ENCODE measurements at places on chromosomes 12 and 14. TPM values are rescaled to one million over a fixed set of nuclear protein-coding genes. Genes with fewer than 3 reads are reported as not detected.

Gene RAN
- 471 TPM for total RNA-seq

Gene RNU4-1
- total RNA-seq: 2,875 TPM

Gene USP44
- 0.39 TPM for total RNA-seq

DNA sequence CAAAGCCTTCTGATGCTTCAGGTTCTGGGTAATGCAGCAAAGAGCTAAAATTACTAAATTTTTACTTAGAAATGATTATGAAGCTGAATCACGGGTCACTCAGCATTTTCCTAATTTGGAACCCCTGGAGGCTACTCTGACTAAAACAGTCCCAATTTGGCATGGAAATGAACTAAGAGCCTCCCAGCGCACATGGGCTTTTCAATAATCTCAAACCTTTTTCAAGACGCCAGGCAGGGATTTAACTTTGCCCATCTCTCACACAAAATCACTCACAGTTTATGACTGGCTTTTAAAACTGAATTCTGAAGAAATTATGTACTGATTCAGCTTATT is 68.3 kb downstream of the LLPH start:
- peaks cover 68% of the 10 kb centered on the region for H3K4me1 ChIP-seq
- peak overlapping the region; percentile 43 for H3K27ac ChIP-seq
- H3K36me3 ChIP-seq: no peaks in the 10 kb centered on the region
- H3K4me3 ChIP-seq: no peak overlapping the region
- no peaks in the 10 kb centered on the region for H3K27me3 ChIP-seq

DNA sequence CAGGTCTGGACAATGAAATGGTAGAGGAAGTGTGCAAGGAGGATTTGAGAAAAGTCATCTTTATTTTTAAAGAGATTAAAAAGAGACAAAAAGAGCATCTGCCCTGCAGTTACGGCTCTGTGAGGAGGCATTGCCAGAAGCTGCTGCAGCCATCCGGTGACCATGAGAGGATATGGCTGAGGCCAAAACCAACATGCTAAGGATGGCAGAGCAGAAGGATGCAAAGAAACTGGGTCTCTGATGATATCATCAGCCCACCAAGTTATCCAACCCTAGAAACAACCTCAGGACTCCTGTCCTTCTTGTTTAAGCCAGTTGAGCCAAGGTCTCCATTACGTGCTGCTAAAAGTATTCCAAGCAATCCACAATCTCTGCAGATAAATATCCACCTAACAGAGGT is 48.0 kb upstream of the CCND2 start:
- no peaks in the 10 kb centered on the region for H3K4me1 ChIP-seq
- peaks cover 3% of the 10 kb centered on the region for H3K27me3 ChIP-seq
- no peaks in the 10 kb centered on the region for H3K36me3 ChIP-seq

DNA sequence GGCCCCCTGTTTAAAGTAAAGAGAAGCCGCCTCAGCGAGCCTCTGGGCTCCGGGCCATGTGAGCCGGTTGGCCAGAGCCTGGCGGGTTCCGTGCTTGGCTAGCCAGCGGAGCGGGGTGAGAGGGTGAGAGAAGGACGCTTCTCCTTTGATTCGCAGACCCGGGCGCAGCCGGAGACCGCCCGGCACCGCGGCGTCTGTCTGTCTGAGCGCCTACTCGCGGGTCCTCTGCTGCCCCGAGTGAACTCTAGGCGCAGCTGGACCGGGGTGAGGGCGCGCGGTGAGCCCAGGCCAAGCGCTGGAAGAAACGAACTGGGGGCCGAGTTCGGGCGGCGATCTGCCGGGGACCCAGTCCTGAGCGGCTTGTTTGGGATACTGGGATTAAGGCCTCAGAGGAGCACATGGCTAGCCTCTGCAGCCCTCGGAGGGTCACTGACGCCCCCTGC is 41.4 kb upstream of the TBX5 start:
- H3K4me1 ChIP-seq: no peaks in the 10 kb centered on the region
- H3K27me3 ChIP-seq: peaks cover 69% of the 10 kb centered on the region
- no peaks in the 10 kb centered on the region for H3K36me3 ChIP-seq
- no peak overlapping the region for H3K27ac ChIP-seq
- DNase-seq: no peak

GRCh38 chr12:53501615-53502181 is 615 bp downstream of the TARBP2 start:
- peak overlapping the region; percentile 78 for H3K4me3 ChIP-seq
- peaks cover 48% of the 10 kb centered on the region for H3K4me1 ChIP-seq
- H3K27me3 ChIP-seq: no peaks in the 10 kb centered on the region
- DNase-seq: no peak
- peaks cover 11% of the 10 kb centered on the region for H3K36me3 ChIP-seq

- H3K36me3 ChIP-seq: no peaks in the 10 kb centered on the region
- H3K27ac ChIP-seq: no peak overlapping the region
- no peaks in the 10 kb centered on the region for H3K4me1 ChIP-seq
- H3K27me3 ChIP-seq: peaks cover 2% of the 10 kb centered on the region
Measured at GRCh38 chr12:5656836-5657235, 224.9 kb downstream of the NTF3 start.

- H3K27me3 ChIP-seq: no peaks in the 10 kb centered on the region
- no peak within 1 kb of the TSS for H3K4me3 ChIP-seq
- no peaks in the 10 kb centered on the region for H3K36me3 ChIP-seq
- H3K4me1 ChIP-seq: peaks cover 3% of the 10 kb centered on the region
- no peak within 1 kb of the TSS for H3K27ac ChIP-seq
- peak; percentile 97 for DNase-seq
Measured at GRCh38 chr12:96035283-96036236, at the start of gene LTA4H. LTA4H (minus strand) TSS chr12:96035587; CDS start chr12:96035519, 68 bp downstream.

- H3K27me3 ChIP-seq: no peaks in the 10 kb centered on the region
- DNase-seq: no peak
- H3K27ac ChIP-seq: no peak overlapping the region
- H3K4me3 ChIP-seq: no peak overlapping the region
Measured at GRCh38 chr14:92559486-92559885, 45.9 kb downstream of the RIN3 start.

DNA sequence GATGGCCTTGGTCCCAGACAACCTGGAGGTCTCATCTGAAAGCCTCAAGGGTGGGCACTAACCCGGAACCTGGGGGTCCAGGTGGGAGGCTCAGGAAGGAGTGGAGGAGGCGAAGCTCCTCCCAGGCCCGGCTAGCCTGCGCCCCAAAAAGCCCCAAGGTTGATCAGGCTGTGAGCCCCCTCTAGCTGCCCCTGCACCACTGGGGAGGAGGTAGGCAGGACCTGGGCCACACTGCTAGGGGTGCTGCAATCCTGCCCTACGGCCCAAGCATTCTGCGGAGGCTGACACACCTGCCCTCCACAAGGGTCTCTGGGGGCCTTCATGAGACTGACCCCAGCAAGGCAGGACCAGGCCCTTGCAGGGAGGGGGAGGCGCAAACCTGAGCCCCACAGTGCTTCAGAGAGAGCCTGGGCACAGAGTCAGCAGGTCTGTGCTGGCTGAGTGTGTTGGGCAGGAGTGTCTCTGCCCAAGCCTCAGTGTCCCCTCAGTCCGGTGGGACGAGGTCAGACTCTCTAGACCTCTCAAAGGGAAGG is 51.9 kb downstream of the CCDC85C start:
- H3K4me1 ChIP-seq: peaks cover 2% of the 10 kb centered on the region
- no peak overlapping the region for H3K27ac ChIP-seq
- no peak for DNase-seq
- no peaks in the 10 kb centered on the region for H3K27me3 ChIP-seq
- H3K36me3 ChIP-seq: no peaks in the 10 kb centered on the region

DNA sequence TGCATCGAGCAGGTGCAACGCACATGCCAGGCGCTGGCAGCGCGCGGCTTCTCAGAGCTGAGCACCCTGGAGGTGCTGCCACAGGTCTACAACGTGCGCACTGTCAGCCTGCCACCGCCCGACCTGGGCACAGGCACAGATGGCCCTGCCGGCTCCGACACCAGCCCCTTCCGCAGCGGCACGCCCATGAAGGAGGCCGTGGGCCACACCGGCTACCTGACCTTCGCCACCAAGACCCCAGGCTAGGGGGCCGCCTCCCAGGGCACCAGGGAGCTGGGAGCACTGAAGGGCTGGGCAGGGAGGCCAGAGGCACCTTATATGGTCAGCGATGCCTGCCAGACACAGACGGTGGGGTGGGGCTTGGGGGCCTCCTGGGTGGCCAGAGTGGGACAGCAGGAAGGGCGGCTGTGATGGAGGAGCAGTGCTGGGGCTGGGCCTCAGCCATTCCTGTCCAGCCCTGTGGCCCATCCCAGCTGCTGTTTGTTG is 5.6 kb downstream of the TRMT61A start:
- H3K27ac ChIP-seq: no peak overlapping the region
- H3K36me3 ChIP-seq: no peaks in the 10 kb centered on the region
- peaks cover 23% of the 10 kb centered on the region for H3K4me1 ChIP-seq
- H3K4me3 ChIP-seq: no peak overlapping the region
- no peak for DNase-seq
- no peaks in the 10 kb centered on the region for H3K27me3 ChIP-seq

DNA sequence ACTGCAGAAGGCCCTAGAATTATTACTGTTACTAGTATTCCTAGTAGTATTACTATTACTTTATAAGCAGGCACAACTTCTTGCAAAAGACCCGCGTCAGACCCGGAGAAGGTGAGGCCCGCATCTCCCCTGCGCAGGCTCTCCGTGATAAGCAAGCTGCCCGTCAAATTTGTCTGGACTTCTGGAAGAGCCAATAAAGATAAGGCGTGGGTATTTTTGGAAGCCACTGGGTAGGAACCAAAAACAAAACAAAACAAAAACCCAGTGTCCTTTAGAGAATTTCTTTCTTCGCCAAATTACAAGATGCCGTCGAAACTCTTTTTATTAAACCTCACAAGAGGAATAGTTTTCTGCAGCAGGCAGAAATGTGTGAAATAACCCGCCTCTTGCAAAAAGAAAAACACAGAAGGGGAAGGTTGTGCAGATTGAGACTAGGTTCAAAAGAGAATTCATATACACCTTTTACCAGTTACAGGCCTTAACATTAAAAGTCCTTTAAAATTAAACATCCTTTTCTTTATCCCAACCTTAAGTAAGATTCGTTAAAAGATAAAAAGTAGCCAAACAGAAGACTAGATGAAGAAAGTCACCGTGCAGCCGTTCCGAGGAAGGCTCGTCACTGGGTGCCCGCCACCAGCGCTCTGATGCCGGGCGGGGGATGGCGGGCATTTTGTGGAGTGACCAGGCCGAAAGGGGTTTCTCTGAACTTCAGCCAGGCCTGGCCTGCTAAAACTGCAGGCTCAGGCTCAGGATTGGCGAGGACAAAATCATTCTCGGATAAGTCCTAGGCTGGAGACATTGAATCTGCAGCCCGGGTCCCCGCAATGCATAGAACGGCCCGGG is 1.6 kb downstream of the TBX5 start:
- H3K27me3 ChIP-seq: peaks cover 96% of the 10 kb centered on the region
- H3K4me3 ChIP-seq: no peak overlapping the region
- H3K4me1 ChIP-seq: peaks cover 10% of the 10 kb centered on the region
- no peaks in the 10 kb centered on the region for H3K36me3 ChIP-seq
- DNase-seq: no peak

- H3K4me1 ChIP-seq: peaks cover 35% of the 10 kb centered on the region
- peaks cover 2% of the 10 kb centered on the region for H3K36me3 ChIP-seq
- DNase-seq: no peak
- H3K27ac ChIP-seq: peak overlapping the region; percentile 20
- no peaks in the 10 kb centered on the region for H3K27me3 ChIP-seq
Measured at GRCh38 chr12:29043069-29043468, 106.0 kb upstream of the FAR2 start.

Measured in osteocyte (in vitro differentiated cells).